Stimulated activated CD8-positive, alpha-beta memory T cell treated with anti-CD3 and anti-CD28 coated beads, Interleukin-7, amount 100 ng/mL, for 4 hours (primary cell): ENCODE measurements at places on chromosomes 2 and 18.

- DNase-seq, result no peak
Observed at GRCh38 chr2:6791682-6792081, 74.0 kb downstream of the CMPK2 start.

DNA sequence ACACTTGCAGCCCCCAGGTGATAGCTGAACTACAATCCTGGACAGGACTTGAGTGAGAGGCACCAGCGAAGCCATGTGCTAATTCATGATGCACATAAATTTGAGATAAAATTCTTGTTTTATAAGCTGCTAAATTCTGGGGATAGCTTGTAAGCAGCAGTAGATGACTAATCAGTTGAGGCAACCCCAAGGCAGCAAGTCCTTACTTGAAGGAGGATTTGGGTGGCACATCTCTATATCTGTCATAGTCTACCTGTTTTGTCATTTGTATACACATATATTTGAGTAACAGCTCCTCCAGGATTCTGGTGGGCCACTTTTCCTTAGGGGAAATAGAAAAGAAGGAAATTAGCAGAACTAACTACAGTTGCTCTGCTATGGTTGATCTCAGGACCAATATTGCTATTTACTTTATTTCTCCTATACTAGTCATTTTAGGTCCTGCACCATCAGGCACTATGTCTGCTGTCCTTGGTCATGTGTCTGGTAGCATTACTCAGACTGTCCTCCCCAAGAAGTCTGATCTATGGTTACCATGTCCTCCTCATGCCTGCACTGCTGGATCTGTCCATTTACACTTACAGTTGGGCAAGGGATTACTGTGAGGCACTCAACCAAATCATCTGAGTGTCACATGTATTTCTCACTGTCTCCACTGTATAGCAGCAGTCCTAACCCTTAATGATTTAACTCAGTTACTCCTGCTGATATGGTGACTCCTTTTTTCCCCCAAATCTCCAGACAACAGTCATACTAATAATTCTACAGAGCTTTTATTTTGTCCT is 436.0 kb upstream of the CWC22 start:
- DNase-seq, result no peak

DNA sequence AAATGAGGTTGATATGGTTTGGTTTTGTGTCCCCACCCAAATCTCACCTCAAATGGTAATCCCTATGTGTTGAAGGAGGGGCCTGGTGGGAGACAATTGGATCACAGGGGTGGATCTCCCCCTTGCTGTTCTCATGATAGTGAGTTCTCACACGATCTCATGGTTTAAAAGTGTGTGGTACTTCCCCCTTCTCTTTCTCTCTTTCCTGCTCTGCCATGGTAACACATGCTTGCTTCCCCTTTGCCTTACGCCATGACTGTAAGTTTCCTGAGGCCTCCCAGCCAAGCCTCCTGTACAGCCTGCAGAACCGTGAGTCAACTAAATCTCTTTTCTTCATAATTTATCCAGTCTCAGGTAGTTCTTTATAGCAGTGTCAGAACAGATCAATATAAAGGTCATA is 24.7 kb upstream of the FAM124B start:
- no peak for DNase-seq

DNA sequence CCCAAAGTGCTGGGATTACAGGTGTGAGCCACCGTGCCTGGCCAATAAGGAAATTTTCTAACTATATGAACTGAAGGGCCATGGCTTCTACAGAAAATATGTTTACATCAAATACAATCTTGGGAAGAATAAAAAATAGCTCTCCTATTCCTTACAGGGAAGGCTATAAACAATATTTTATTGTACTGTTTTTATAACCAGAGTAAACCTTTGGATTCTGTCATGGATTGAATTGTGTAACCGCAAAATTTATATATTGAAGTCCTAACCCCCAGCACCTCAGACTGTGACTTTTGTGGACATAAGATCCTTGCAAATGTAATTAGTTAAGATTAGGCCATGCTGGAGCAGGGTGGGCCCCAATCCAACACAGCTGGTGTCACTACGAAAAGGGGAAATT is 8.3 kb downstream of the HSBP1L1 start:
- DNase-seq, result no peak
